Stimulated activated CD8-positive, alpha-beta memory T cell treated with anti-CD3 and anti-CD28 coated beads, Interleukin-15, amount 100 ng/mL, for 4 hours (primary cell): ENCODE measurements at places on chromosomes 16 and 17.
A peak's percentile ranks its signal among the peaks of the same experiment; 100 is the strongest.

GRCh38 chr17:57714665-57715180 is 30.4 kb downstream of the CCDC182 start:
- DNase-seq: no peak

DNA sequence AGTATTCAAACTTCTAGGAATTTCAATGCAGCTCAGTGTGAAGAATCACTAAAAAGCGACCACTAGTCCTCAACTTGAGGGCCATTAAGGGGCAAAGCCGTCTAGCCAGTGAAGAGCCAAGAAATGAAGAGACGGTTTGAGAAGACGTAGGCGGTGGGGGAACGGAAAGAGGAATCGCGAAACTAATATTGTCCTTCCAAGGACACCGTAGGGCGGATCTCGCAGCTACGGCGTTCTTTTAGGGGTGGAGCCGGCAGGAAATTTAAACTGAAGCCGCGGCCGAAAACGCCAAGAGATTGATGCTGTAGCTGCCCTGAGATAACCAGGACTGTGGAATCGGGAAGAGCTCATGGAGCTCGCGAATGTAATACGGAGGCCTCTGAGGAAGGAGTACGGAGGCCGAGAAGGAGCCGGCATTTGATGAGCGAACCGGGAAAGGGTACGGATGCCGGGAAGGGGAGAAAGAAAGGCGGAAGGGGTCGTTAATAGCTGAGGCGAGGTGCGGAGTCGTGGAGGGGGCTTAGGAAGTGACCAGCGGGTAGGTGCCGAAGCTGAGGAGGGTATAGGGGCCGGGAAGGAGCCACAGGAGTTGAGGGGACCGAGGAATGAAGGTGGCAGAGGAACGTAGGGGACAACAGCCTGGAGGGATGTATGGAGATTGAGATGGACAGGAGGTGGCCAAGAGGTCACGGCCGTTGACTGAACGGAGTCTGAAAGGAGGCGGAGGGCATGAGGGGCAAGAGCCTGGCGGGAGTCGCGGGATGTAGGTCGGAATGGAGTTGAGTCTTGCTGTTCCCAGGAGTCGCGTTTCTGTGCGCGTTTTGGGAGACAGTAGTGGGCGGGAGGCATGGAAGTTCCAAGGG is at the start of gene DBF4B:
Gene DBF4B, plus strand, starts transcription at position 265 of the 863 bp plus-strand sequence. Its CDS starts 156 bp downstream, at position 421.
- DNase-seq: peak; percentile 77

DNA sequence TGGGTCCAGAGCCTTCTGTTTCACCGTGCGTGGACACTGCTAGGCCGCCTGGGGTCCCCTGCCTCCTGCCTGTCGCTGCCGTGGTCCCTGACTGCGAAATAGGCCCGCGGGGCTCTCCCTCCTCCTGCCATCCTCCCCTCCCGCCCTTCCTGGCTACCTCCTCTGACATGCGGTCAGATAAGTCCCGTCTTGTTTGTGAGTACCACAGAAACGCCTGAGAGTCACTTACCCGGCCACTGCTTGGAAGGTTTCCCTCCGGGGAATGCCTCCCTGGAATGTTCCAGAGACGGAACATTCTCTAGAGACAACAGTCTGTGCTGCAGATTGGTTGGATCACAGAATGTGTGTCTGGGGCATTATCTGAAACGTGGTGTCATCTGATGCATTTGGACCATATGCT is 22.7 kb downstream of the CIBAR2 start:
- DNase-seq: no peak

- DNase-seq: no peak
These were observed 15.8 kb downstream of the MEOX1 start for GRCh38 chr17:43645765-43646481.

DNA sequence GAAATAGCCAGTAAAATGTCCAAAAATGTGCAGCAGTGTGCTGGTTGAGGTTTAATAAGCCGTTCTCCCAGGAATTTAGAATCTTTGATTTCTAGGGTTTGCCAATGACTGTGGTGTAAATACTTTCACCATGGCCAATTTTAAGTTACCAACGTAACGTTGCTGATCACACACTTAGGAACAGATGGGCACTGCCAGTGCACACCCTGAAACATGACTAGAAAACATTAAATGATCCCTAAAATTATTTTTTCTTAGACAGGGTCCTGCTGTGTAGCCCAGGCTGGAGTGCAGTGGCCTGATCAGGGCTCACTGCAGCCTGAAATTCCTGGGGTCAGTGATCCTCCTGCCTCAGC is 3.2 kb downstream of the CA5A start:
- no peak for DNase-seq

DNA sequence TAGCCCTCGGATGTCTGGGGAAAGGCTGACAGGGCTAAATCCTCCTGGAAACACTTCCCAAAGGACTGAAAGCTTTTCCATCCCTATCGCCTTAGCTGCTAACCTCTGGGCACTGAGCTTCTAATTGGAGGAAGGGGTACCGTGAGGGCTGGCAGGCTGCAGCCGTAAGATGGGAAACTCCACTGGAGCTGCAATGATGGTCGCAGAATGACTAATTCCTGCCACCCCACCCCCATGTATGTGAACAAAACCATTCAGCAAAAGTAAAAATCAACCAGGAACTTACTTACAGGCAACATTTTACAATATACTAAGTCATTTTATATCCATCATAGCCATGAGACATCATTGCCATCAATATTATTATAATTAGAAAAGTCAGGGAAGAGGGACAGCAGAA is 133.3 kb downstream of the ABCC12 start:
- DNase-seq: no peak

DNA sequence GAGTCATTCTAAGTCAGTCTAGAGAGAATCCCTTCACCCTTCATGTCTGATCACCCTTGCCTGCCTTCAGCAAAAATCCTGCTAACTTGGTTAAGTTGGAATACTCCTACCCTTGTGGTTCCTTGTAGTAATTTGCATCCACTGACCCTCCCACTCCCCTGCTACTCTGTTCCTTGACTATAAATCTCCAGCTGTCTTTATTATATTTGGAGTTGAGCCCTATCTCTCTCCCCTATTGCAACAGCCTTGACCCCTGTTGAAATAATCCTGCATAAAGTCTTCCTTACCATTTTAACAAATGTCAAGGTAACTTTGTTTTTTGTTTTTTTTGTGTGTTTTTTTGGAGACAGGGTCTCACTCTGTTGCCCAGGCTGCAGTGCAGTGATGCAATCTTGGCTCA is 590.1 kb downstream of the WWOX start:
- no peak for DNase-seq

- no peak for DNase-seq
These were observed 2.8 kb downstream of the RAPGEFL1 start for GRCh38 chr17:40179923-40180659.

- no peak for DNase-seq
These were observed 41.1 kb downstream of the MEOX1 start for GRCh38 chr17:43620581-43620980.

GRCh38 chr17:2438823-2439222 is 38.0 kb upstream of the MNT start:
- no peak for DNase-seq

GRCh38 chr17:43641416-43641815 is 20.3 kb downstream of the MEOX1 start:
- no peak for DNase-seq

GRCh38 chr17:81884968-81885367 is 6.4 kb downstream of the ALYREF start:
- DNase-seq: no peak

- DNase-seq: no peak
These were observed 696.8 kb upstream of the SOX9 start for GRCh38 chr17:71423871-71424546.

DNA sequence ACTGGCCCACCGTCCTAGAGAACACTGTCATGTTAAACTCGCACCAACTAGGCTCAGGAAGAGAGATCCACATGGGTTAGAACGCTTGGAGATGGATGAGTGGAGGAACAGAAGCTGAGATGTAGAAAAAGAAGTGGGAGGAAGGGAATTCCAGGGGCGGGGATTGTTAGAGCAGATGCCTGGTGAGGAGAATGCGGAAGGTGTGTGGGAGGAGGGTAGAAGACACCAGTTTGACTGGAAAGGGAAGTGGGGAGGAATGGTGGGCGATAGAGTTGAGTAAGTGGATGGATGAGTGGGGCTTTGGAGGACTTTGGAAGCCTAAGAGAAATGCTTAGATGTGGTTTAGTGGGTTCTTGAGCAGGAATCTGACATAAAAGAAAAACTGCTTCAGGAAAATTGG is 37.4 kb downstream of the DHX38 start:
- DNase-seq: no peak

DNA sequence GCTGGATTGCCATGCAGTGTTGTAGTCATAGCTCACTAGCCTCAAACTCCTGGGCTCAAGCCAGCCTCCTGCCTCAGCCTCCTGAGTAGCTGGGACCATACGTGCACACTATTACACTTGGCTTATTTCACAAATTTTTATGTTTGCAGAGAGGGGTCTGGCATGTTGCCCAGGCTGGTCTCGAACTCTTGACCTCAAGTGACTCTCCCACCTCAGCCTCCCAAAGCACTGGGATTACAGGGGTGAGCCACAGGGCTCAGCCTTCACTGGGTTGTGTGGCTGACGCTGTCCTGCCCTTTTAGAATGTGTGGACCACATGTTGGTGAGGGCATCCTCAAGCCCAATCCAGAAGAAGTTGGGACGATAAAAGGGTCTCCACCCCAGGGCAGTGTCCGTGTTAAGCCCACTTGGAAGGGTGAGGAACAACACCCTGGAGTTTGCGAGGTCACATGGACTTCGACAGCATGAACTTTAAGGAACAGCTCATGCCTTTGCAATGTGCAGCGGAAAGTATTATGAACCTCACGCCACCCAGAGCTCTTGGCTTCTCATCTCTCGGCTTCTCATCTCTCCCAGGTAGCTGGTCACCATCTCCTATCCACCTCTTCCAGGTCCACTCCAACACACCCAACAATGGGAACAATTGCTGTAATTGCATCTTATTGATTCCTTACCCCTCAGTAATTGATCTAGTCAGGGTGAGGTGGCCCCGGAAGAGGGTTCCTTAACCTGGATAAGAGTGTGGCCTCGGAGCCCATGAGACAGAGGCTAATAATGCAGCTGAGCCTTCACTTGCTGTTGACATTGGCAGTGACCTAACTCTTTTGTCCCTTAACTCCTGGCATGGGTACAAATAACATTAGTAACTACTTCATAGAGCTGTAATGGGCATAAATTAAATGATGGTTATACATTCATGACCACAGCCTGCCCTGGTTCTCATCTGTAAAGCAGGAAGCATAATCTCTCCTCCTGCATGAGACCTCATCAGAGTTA is 6.7 kb downstream of the FOXL1 start:
- no peak for DNase-seq

GRCh38 chr17:74085434-74085833 is 118.0 kb upstream of the RPL38 start:
- DNase-seq: no peak

DNA sequence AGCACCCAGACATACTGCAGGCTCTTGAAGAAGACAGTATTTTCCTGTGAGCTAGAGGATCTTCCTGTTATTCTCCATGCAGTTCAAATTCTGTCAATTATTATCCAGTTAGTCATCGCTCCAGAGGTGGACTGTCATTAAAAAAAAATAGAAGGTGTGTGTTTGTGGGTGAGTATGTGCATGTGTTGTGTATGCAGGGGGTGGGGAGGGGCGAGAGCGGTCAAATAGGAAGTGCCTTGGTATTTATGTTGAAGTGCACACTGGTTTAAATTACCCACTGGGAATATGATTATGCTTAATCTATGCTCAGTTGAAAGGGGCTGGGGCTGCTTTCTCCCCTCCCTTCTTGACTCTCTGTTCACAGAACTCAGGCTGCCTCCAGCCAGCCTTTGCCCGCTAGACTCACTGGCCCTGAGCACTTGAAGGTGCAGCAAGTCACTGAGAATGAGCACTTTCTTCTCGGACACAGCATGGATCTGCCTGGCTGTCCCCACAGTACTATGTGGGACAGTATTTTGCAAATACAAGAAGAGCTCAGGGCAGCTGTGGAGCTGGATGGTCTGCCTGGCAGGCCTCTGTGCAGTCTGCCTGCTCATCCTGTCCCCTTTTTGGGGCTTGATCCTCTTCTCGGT is at the start of gene HSD17B2:
Gene HSD17B2, plus strand, starts transcription at position 273 of the 632 bp plus-strand sequence. Its CDS starts 172 bp downstream, at position 445.
- no peak for DNase-seq

GRCh38 chr16:28880589-28880915 is 2.3 kb downstream of the ATP2A1 start:
- no peak for DNase-seq

- no peak for DNase-seq
These were observed 43.1 kb downstream of the HS3ST3A1 start for GRCh38 chr17:13558588-13558987.

GRCh38 chr16:67150833-67151396 is at the start of gene B3GNT9:
TSS of gene B3GNT9 (minus strand) at chr16:67150998. CDS start at chr16:67150485, 513 bp downstream.
- no peak for DNase-seq
